Stimulated activated CD8-positive, alpha-beta memory T cell treated with anti-CD3 and anti-CD28 coated beads, Interleukin-4, amount 100 ng/mL, for 1 hour (primary cell): ENCODE measurements at places on chromosomes 4 and X.

- no peak for DNase-seq
Observed at GRCh38 chr4:158826882-158827281, 58.1 kb downstream of the FNIP2 start.

DNA sequence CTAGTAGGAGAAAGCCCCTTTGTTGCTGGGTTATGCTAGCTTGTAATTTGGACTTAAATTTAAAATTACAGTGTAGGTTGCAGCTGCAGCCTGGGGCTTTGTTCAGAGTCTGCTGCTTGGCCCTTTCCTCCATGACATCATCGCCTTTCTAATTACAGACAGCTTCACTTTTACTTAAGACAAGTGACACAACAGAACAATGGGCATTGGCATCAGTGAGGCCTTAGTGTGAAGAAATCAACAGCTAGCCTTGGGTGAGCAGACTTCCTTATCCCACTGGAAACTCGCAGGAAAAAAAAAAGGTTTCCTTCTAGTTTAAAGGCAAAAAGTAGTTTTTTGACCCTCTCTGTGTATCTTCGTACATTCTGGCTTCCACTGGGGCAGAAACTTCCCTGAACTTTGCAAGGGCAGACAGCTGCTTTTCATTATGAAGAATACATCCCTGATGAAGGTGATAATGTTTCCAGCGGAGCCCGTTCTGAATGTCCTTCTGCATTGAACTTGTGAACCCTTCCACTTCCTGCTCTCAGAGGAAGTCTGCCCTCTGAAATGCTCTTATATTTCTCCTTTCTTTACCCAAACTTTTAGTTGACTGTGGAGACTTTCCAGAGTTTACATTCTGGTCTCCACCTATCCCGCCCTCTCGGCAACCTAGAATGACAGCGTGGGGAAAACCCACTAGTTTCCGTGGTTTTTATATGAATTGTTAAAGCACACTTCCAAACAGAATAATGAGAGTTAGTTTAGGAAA, 123.2 kb upstream of the FAM9C start:
- no peak for DNase-seq

DNA sequence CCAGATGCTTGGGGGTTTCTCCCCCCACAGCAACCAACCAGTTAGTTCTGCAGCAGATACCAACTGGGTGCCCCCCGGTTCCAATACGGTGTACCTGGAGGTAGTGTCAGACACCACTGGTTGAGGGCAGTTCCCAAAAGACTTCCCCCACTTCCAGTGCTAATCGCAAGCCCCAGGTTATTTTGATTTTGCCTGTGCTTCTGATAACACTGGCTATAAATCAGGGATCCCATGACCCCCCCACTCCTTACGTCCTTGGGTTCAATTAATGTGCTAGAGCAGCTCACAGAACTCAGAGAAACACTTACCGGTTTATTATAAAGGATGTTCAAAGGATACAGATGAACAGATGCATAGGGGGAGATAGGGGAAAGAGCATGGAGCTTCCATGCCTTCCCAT, 5.5 kb downstream of the CLCN3 start:
- no peak for DNase-seq

GRCh38 chr4:156401371-156401770, 447.7 kb upstream of the CTSO start:
- DNase-seq, result no peak

DNA sequence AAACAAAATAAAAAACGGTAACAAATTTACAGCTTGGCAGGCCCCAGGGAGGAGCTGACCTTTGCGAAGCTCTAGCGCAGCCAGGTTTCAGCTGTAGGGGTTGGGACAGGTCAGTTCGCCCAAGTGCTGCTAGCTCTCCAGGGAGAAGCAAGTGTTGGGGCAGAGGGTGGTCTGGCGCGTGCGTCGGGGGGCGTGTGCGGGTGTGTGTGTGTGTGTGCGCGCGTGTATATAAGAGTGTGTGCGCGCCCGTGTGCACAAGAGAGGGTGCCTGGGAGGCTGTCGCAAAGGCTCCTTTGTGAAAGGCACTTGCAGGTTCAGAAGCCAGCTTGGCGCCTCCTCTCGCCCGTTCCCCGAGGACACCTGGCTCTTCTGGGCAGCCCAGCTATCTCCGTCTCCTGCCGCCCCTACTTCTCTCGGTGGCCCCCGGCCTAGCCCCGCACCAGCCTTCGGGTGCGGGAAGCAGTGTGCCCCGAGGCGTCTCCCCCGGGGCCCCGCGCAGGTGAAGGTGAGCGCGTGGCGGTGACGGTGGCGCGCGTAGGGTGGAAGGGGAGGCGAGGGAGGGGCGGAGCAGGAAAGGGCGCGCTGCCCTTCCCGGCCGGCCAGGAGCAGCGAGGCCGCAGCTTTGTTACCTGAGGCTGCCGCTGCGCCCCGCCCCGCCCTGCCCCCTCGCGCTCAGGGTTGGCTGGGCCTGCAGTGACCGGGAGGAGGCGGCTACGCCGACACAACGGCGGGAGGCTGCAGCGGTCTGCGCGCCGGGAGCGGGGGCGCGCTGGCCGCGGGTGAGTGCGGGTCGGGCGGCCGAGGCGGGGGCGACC, at the start of gene FHDC1:
Gene FHDC1, plus strand, starts transcription at position 693 of the 815 bp plus-strand sequence. CDS start 6,735 bp downstream, outside the sequence.
- DNase-seq, result no peak

- DNase-seq, result no peak
Observed at GRCh38 chr4:96486563-96486962, 646.7 kb downstream of the PDHA2 start.

GRCh38 chr4:157425897-157426296, 205.4 kb downstream of the GRIA2 start:
- no peak for DNase-seq

GRCh38 chr4:120960656-120961267, 38.2 kb upstream of the PRDM5 start:
- DNase-seq, result no peak

DNA sequence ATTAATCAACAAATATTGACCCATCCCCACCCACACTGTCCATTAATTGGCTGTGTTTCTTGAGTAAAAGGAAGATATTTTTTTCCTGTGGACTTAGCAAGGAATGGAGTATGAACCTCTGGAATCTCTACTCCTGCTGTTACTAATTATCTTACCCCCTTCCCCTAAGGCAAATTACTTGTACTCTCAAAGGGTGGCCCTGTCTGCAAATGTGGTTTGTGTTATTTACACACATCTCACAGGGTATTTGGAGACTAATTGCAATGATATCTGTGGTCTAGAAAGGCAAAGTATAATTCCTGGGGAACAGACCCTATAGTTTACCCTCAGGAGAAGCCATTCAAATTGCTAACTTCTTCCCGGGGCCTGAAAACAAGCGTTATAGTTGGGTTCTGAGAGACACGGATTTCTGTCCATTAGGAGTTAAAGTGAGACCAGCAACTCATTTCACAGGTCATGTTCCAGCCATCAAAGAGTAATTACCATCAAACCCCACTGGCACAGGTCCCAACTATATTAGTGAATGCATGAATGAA, 133.0 kb upstream of the RASGEF1B start:
- no peak for DNase-seq

- DNase-seq, result no peak
Observed at GRCh38 chr4:28709891-28710290, 1849.2 kb downstream of the STIM2 start.

GRCh38 chr4:123776267-123776666, 379.7 kb downstream of the SPRY1 start:
- DNase-seq, result no peak

- DNase-seq, result no peak
Observed at GRCh38 chrX:70231666-70232065, 2.8 kb upstream of the AWAT1 start.

GRCh38 chr4:113809311-113809710, 47.8 kb upstream of the CAMK2D start:
- no peak for DNase-seq

DNA sequence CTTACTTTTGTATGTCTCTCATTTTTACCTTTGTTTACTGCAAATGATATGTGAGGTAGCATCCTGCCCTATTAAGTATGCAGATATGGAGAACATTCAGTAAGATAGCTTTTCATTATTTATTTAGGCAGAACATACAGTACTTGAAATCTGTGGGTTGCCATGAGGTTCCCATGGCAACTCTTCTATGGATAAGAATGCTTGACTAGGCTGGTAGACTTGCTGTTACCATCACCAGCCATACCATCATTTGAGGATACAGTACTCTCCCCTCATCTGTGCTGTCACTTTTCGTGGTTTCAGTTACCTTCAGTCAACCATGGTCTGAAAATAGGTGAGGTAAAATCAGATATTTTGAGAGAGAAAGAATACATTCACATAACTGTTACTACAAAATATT, 56.7 kb downstream of the NAF1 start:
- no peak for DNase-seq

- no peak for DNase-seq
Observed at GRCh38 chrX:40082447-40083119, 15.2 kb downstream of the BCOR start.

- DNase-seq, result no peak
Observed at GRCh38 chr4:70533791-70534190, 15.4 kb downstream of the AMTN start.

DNA sequence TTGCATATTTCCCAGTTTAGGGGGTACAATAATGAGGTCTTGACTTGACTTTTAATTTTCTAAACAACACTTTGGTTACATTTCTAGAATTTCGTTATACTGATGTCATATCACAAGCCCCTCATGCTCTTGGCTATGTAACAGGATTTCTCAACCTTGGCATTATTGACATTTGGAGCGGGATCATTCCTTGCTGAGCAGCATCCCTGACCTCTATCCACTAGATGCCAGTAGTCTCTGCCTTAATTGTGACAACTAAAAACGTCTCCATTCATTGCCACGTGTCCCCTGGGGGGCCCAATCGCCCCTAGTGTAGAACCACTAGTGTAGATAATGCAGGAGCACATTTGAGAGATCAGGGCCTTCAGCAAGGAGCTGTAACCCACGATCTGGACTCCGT, 234.2 kb upstream of the MID1 start:
- no peak for DNase-seq

- no peak for DNase-seq
Observed at GRCh38 chr4:16721613-16722291, 176.7 kb downstream of the LDB2 start.

- DNase-seq, result no peak
Observed at GRCh38 chrX:100263650-100264049, 146.4 kb downstream of the PCDH19 start.

DNA sequence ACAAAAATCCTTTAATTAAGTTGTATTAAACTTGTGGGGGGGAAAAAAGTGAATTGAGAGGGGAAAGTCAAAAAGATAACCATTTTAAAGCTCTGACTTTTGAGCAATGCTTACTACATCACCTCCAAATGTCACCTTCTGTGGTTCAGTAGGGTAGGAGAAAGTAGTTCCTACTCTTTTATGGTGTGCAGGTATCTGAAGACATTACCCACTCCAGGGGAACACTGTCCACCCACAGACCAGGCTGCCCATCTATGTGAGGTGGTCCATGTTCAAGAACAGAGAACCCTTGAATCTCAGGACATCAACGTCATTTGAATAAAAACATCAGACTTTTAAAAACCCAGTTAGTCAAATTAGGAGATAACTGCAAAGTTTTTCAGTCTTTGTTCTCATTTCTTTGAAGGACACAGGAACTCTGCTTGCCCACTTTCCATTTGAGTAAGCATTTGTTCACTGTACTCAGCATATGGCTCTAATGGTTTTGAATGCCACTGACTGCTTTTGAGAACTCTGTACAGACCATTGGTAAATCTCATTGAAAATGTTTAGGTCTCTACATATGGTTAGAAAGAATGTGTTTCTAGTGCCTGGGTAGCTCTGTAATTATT, 18.4 kb downstream of the NMU start:
- no peak for DNase-seq

- DNase-seq, result no peak
Observed at GRCh38 chr4:74932832-74933561, at the start of gene PARM1. Gene PARM1 (plus strand): TSS chr4:74933116. CDS start chr4:74933328, 212 bp downstream.

DNA sequence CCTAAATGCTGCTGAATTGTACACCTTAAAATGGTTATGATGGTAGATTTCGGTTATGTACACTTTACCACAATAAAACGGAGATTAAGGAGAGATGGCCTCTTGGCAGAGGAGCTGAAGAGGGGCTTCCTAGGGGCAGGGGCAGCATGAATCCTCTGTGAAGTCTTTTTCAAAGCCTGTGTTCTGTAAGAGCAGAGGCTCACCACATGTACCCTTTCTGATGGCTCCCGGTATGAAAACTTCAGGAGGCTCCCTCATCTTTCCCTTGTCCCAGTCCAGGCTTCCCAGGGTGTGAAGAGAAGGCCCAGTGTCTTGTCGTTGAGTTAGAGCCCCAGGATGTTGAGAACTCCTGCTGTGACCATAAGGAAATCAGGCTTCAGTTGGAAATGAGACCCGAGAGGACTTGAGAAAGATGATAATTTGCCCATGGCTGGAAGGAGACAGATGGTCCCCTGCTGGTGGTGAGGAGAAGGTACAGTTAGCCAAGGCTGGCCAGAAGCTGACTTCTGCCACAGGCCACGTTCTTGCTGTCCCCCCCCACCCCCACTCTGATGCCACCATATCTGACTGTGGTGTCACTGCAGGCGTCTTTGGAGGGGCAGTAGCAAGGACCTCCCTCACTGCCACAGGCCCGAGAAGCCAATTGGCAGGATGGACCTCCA, 31.8 kb upstream of the MTM1 start:
- DNase-seq, result no peak

DNA sequence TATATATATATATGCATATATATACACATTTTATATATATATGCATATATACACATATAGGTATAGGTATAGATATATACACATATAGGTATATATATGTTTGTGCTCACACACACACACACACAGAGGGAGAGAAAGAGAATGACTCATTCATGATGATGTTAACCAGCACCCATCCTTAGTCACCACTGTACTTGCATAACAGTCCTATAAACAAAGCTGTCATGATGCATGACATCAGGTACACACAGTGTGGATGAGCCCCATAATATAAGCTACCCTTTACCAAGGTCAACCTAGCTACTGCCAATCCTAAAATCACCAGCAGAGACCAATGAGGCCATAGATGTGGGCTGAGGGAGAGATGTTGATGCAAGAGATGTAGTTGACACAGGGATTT, 1408.0 kb downstream of the RAPGEF2 start:
- no peak for DNase-seq

GRCh38 chrX:44961817-44962607, 89.0 kb downstream of the KDM6A start:
- no peak for DNase-seq

DNA sequence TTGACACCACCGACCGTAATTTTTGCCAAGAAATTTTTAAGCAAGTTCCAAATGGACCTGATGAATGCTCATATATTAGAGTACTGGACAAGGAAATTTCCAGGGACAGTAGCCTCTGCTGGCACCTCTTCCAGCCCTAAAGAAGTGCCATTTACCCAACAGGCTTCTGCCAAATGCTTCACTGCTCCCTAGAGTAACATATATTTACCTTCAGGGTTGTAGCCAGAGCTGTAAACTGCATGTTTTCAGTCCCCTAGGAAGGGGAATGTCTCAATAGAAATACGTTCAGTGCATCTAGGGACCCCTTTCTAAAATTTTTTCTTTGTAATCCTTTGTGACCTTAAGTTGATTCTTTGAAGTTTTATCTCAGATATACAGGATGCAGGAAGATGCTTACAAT, 143.1 kb upstream of the SMAD1 start:
- no peak for DNase-seq

- no peak for DNase-seq
Observed at GRCh38 chrX:10831716-10832502, 211.5 kb upstream of the MID1 start.
